ENCODE measurements at places on chromosomes 16 and 17.

- no peak for DNase-seq
Measured at GRCh38 chr16:24920568-24920967, 74.8 kb downstream of the SLC5A11 start.

DNA sequence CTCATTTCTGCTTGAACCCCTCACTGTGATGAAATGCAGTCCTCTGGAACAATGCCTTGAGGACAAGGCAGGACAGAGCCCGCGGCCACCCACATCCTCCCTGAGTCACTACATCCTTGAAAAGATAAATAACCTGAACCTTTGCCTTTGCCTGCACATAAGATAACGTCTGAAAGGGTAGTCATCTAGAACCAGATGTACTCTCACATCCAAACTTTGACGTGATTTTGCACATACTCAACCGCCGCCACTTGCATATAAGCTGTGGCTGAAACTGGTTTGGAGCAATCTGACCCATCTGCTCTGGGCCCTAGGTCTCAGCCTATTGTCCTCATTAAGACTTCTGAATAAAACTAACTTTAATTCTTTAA lies 252.1 kb downstream of the PHKB start:
- no peak for DNase-seq

DNA sequence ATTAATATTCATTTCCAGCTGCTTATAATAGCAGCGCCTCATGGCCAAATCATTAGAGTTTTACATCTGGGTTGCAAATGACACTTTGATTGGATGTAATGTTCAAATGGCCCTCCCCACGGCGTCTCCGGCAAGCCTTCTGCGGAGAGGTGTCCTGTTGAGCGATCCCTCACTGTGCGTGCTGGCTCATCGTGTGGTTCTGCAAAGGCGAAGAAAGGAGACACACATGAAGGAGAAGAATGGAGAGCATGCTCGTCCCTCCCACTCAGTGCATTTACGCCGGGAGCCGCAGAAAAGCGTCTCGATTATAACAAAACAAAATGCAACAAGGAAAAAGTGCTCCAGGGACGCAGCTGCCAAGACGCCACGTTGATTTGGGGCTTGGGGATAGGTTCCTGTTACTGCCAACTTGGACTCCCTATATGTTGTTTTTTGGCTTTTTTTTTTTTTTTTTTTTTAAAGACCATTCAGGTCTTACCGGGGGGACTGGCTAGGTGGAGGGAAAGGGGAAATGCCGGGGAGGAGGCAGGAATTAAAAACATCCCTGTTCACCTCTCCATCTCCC lies 117.6 kb downstream of the C16orf78 start:
- DNase-seq = no peak

DNA sequence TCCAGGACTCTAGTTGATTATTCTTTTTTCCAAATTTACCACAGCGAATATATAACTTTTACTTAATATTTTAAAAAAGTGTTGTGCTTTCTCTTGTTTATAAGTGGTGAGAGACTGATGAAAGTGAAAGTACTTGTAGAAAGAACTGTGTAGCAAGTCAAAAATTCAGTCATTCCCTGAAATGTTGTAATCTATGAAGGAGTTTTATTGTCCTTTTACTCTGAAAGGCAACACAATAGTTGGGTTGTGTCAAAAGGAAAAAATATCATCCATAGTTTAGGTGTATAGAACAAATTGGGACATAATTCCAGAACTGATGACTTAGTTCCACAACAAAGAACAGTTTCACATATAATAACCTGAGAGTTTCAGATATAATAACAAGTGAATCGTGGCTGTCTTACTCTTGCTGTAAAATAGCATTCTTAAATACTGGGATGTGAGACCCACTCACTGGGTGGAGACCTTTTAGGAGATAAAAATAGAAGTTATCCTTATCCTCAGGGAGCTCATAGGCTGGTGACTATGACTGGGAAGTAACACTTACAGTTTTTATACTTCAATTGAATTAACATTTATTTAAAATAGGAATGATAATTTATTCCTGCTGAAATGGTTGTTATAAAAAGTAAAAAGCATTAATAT lies 20.6 kb downstream of the CYB5B start:
- DNase-seq = no peak

DNA sequence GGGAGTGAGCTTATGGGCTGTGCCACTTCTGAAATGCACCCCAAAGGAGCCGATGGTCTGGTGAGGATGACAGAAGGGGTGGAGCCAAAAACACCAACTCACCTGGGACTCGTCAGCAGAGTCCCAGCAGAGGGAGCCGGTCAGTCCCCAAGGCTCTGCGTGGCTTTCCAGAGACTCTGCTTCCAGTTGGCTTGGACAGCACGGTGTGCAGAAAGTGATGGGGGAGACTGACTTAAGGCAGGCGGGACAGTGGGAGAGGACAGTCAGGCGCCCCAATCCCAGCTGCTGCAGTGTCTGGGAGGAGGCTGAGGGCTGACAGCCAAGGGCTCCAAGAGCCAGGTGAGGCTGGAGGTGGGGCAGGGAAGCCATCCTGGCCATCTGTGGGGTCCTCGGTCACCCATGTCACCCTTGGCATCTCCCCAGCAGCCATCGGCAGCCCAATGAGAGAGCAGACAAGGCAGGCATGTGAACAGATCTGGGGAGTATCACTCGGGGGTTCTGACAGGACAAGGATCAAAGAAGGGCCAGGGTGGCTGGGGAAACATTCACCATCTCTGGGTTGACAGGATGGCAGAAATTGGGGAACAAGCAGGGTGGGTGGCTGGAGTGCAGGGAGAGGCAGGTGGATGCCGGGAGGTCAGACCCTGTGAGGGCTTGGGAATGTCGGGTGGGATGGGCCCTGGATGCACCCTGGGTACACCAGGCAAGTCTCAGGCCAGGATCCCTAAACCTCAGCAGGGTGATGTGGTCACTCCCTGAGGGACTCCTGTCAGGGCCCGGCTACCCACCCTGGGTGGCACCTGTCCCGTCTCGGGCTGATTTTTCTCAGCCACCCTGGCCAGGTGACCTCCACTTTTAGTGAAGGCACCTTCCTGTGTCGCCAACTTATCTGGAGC lies 8.9 kb upstream of the KRTAP17-1 start:
- no peak for DNase-seq

DNA sequence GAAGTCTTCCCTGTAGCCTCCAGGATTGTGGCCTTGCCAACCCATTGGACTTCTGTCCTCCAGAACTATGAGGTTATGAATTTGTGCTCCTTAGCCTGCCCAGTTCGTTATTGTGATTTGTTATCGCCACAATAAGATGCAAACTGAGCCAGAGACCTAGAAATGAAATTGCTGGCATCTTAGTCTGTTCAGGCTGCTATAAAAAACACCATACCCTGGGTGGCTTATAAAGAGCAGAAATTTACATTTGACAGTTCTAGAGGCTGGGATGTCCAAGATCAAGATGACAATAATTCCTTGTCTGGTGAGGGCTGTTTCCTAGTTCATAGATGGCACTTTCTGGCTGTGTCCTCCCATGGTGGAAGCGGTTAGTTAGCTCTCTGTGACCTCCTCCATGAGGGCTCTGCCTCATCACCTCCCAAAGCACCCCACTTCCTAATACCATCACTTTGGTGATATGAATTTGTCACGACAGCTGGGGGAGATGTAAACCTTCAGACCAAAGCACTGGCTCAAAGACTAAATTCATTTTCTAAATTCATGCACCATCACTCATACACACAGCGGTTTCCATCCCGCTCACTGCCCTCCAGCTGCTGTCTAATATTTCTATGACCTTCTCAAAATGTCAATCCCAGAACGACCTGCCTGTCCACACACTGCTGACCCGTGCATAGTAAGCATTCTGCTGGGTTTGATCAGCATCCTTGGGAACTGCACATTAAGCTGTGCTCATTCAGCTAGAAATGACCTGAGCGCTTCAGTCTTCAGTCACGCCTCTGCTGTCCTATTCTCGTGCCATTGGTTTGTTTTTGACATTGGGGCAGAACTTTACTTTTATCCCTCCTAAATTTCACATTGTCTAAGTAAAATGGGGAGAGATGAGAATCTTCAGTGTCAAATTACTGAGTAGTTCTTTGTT lies 36.6 kb downstream of the GINS3 start:
- DNase-seq = no peak

DNA sequence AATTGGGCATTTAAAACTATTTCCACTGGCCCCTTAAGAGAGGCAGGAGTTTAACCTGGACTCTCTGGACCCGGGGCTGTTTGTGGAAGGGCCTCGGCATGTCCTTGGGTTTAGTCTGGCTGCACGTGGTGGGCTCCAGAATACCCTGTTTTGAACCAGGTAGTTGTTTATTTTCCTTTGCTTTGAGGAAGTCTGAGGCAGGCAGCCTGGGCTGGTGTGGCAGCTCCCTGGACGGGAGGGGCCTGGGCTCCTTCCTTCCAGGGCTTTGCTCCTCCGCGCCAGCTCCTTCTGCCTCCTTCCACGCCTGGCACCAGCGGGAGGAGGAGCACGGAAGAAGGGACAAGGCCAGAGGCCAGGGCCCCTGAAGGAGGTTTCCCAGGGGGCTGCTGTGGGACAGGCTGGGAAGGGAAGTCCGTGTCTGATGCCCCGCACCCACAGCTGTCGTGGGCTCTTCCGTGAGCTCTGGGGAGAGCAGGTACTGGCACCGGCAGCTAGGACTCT lies 15.5 kb downstream of the BANP start:
- DNase-seq = no peak

GRCh38 chr17:72425794-72426168 lies 305.0 kb downstream of the SOX9 start:
- DNase-seq = no peak
